WTC11 (cell line): ENCODE measurements at places on chromosomes 7 and 10. TPM values are rescaled to one million over a fixed set of nuclear protein-coding genes. Genes with fewer than 3 reads are reported as not detected.

- no peak for DNase-seq
Observed at GRCh38 chr10:74738052-74738451, 88.3 kb upstream of the KAT6B start.

TMEM270 gene
- total RNA-seq, result 0.28 TPM in 1 of 3 replicates, not detected in the others

TAS2R4 gene
- total RNA-seq, result 0.41 to 1.1 TPM (median 0.72 TPM) in 3 replicates

SLC16A12 gene
- total RNA-seq, result 8.0 to 10.9 TPM (median 8.3 TPM) in 3 replicates

PDE1C gene
- total RNA-seq, result 0.37 to 0.55 TPM (median 0.41 TPM) in 3 replicates
